Renal cortical epithelial cell (primary cell): ENCODE measurements at places on chromosomes 5 and 9.
A peak's percentile ranks its signal among the peaks of the same experiment; 100 is the strongest.

GRCh38 chr9:3385871-3386270, 139.9 kb downstream of the RFX3 start:
- no peak for DNase-seq

- DNase-seq, result no peak
Observed at GRCh38 chr5:177425196-177425800, 1.2 kb upstream of the GRK6 start.

DNA sequence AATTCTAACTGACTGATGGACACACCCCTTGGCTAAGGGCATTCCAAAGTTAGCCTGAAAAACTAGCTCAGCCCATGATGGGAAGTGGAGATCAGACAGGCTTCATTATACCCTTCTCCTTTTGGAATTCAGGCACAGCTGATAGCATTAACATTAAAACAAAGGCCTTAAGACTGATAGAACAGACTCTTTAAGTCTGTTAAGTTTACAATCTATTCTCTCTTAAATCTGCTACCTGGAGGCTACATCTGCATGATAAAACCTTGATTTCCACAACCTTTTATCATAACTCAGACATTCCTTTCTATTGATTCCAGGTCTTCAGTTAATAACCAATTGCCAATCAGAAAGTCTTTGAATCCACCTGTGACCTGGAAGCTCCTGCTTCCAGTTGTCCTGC, 281.4 kb downstream of the TUSC1 start:
- no peak for DNase-seq

DNA sequence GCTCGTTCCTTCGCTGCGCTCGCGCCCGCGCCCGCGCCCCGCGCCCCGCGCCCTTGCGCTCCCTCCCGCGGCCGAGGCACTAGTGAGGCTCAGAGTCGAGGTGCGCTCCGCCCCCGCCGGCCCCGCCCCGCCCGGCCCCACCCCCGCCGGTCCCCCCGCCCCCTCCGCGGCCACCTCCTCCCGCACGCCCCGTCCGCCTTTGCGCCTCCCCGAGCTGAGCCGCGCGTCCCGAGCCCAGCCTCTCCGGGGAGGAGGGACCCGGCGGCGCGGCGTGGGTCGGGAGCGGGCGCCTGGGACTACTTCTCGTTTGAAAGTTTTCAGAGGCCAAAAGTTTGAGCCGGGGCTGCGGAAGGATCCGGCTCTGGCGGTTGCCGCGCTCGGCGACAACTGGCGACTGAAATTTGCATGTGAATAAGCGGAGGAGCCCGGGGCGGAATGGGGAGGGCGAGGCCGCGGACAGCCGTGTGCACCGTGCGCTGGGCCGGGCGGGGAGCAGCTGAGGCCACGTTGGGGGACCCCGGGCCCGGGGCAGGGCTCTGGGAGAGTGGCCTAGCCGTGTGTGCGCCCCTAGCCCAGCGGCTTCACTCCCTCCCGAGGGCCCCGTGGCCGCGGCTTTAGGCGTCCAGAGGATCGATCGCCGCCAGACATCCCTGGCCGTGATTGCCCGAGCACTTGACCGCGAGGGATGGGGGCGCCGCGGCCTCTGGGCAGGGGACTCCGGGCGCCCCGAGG, at the start of gene NOTCH1:
TSS of gene NOTCH1 (minus strand) at position 84 of the 732 bp plus-strand sequence. CDS start 262 bp downstream, outside the sequence.
- peak; percentile 70 for DNase-seq

GRCh38 chr9:99069546-99069945, 35.4 kb upstream of the TGFBR1 start:
- DNase-seq, result no peak

GRCh38 chr9:131487621-131488031, 15.1 kb upstream of the POMT1 start:
- no peak for DNase-seq

DNA sequence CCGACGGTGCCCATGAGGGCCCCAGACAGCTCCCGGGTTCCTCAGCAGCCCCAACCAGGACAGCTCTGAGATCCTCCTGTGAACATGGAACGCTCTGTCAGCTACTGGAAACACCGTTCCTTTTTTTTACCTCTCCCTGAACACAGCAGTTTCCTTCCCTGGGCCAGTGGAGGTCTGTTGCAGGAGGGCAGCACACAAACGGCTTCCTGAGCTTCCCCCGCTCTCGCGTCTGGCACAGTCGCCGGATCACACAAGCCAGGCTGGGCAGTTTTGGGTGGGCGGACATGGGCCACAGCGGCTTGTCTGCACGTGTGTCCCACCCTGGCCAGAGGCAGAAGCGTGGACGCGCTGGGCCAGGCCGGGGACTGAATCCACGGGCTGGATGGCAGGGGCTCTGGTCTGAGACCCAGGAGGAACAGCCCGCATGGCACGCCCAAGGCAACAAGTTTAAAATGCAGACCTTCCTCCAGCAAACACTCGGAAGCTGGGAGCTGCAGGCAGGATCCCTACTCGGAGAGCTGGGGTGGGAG, 106.8 kb upstream of the SARDH start:
- DNase-seq, result no peak

- DNase-seq, result peak; percentile 74
Observed at GRCh38 chr5:137743031-137743640, 7.2 kb upstream of the KLHL3 start.

DNA sequence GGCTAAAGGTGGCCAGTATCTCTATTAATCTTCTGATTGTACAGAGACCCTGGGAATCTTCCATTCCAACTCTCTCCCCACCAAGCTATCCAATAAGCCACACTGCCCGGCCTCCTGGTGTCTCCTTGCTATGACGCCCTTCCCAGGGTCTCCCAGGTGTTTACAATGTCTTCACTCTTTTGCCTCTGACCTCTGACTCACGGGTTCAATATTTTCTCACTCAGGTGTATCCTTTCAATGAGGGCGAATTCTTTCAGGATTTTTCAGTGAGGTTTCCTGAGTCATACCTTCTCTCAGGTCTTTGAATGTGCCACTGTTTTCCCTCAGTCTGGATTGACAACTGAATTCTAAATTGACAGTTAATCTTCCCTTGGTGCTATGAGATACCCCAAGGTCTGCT, 53.7 kb upstream of the IRX4 start:
- peak; percentile 21 for DNase-seq

- DNase-seq, result peak; percentile 92
Observed at GRCh38 chr5:32283539-32284377, 29.0 kb downstream of the MTMR12 start.

DNA sequence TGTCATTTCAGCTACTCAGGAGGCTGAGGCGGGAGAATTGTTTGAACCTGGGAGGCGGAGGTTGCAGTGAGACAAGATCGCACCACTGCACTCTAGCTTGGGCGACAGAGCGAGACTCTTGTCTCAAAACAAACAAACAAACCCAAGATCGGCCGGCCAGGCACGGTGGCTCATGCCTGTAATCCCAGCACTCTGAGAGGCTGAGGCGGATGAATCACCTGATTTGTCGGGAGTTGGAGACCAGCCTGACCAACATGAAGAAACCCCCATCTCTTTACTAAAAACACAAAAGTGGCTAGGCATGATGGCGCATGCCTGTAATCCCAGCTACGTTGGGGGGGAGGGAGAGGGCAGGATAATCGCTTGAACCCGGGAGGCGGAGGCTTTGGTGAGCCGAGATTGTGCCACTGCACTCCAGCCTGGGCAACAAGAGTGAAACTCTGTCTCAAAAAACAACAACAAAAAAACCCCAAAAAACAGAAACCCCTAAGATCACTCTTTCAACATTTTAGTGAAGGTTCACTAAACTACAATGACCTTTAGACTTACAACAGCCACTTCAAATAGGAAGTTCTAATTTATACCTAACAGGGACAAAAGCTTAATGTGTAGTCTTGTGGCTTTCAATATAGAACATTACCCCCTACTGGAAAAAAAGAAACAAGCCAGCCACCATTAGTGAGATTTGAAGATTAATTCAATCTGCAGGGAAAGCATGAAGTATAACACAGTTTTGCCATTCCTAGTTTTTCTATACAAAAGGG, 7.0 kb downstream of the HSPA9 start:
- DNase-seq, result peak; percentile 83

DNA sequence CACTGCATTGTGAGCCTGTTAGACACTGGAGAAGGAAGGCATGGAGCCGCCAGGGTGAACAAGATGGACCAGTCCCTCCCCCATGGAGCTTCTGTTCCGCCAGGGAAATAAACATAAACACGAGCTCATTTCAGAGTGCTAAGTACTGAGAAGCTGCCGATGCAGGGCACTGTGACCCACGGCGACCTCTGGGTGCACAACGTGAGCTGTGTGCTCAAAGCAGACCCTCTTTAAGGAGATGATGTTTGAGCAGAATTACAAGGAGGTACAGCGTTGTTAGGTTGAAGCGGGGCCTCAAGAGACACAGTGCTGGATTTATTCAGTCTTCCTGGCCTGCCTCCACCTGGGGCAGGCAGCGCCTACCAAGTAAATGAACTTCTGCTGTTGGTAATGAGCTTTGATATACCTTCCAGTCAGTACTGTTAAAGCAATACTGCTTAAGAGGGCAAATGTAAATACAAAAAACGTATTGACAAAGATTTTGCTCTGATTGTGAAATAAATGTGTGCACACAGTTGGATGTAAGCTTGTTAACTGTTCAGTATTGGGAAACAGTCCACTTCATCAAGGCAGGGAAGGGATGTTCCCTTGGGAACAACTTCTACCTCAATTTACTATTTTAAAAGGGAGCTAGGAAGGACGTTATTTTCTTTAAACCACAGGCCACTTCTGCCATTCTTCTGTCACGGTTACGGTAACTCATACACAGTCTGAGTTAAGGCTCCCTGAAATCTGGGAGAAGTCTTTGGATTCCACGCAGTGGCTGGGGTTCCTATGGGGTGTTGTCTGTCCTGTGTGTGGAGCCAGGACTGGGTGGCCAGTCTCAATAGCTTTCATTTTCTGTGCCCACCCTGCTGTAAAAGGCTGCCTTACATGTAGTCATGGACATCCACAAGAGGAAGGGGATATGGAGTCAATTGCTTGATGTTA, 48.9 kb upstream of the DMRT1 start:
- DNase-seq, result no peak

DNA sequence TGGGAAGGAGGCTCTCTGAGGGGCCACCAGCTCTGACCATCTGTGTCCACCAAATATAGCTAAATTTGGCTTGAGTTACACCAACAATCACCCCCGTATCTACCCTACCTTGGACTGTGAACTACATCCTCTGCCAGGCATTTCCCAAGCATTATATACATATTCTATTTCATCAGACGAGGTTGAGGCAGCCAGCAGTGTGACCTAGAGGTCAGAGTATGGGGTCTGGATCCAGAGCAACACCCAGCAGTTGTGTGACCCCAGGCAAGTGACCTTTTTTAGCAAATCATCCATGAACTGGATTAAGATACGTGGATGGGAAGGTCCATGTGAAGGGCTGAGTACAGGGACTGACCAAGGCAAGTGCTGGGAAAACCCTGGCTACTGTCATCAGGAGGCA, 180.6 kb downstream of the HSPA4 start:
- DNase-seq, result no peak

DNA sequence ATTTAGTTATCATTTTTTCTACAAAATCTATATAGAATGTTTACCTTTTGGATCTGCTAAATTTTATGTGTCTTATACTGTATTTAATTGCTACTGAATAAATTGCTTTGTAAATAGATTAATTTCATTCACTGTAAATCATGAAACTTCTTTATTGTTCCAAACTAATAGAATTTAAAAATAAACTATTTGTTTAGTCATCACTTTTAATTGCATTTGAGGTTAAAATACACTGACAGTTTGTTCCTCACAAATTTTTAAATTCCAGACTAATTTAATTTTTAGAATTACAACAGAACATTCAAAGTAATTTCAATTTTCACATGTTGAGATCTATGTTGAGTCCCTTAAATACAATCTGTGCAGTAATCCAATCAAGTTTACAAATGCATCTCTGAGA, 1633.2 kb upstream of the NUDT12 start:
- no peak for DNase-seq

GRCh38 chr9:120394058-120394669, 185.8 kb downstream of the CDK5RAP2 start:
- DNase-seq, result peak; percentile 79

GRCh38 chr9:83327323-83327722, 210.9 kb downstream of the FRMD3 start:
- DNase-seq, result peak; percentile 60

DNA sequence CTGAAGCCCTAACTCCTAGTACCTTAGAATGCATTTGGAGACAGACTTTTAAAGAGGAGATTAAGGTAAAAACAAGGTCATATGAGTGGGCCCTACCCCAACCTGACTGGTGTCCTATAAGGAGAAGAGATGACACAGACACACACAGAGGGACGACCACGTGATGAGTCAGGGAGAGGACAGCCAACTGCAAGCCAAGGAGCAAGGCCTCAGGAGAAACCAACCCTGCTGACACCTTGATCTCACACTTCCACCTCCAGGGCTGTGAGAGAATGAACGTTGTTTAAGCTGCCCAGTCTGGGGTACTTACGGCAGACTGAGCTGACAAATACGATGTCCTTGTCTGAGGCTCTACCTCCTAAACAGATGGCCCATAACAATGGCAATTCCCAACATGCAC, 93.6 kb downstream of the ROR2 start:
- DNase-seq, result no peak

GRCh38 chr5:111930905-111931461, 174.0 kb upstream of the NREP start:
- DNase-seq, result peak; percentile 66

DNA sequence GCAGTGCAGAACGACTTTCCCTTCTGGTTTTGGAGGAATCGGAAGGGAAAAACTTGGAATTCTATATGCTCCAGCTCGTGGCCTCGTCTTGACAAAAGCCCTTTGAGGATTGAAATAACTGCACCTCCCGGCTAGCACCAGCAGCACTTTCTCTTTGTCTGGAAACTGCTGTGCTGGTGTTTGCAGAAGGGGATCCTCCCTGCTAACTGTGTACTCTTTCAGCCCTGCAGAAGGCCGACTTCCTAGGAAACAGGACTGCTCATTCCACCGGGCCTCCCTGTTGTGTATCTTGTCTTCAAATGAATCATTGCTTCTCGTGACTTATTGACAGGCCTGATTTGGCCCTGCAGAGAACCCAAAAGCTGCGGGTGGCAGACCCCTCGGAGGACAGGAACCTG, 23.6 kb downstream of the STC2 start:
- no peak for DNase-seq

GRCh38 chr9:88041447-88041846, 67.1 kb upstream of the CDK20 start:
- no peak for DNase-seq

GRCh38 chr9:137427454-137428310, 4.5 kb downstream of the NOXA1 start:
- no peak for DNase-seq

DNA sequence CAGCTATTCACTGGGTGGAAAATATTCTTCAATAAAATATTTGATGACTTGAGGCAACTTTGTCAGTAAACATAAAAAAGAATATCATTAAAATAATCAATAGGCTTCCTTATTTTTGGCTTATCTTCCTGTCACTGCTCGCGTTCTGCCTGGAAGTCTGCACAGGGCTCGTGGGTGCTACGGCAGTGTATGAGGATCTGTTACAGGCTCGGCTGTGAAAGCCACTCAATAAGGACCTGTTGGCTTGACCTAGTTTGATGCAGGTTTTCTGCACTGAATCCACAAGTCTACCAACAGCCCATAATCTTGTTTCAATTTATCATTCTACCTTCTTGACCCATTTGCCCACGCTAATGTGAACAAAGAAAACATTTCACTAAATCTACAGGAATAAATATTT, 97.2 kb downstream of the PDZD2 start:
- DNase-seq, result no peak

- no peak for DNase-seq
Observed at GRCh38 chr5:124156415-124156996, 589.9 kb downstream of the ZNF608 start.
